ENCODE measurements at places on chromosomes 4 and X.

- DNase-seq: no peak
Measured at GRCh38 chr4:10162341-10163000, 45.9 kb upstream of the WDR1 start.

- no peak for DNase-seq
Measured at GRCh38 chr4:141058591-141059512, 74.4 kb downstream of the RNF150 start.

- DNase-seq: no peak
Measured at GRCh38 chr4:89904524-89904923, 9.9 kb downstream of the MMRN1 start.

- no peak for DNase-seq
Measured at GRCh38 chr4:67049446-67049845, 495.9 kb downstream of the CENPC start.

DNA sequence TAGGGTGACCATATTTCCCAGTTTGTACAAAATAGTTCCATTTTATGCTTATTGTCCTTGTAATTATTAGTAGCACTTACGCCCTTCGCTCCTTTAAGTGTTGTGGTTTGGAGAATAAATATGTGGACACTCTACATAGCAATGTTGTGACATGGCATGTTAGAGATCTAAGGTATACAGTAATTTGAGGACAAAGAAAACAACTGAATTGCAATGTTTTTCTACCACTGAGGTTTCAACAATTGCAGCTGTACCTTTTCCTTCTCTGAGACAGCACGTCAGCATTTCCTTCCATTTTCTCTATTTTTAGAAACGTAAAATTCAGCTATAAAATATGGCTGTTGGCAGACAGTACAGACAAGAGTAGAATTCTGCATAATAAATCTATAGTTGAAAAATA is 323.1 kb downstream of the MAPK10 start:
- no peak for DNase-seq

- DNase-seq: peak; percentile 66
Measured at GRCh38 chr4:83212041-83212851, 72.4 kb downstream of the COQ2 start.
